Breast epithelium (tissue), 4 donors: ENCODE measurements at places on chromosomes 6 and 20.

- no peak for DNase-seq
Measured at GRCh38 chr20:18421608-18422007, 45.2 kb downstream of the DZANK1 start.

DNA sequence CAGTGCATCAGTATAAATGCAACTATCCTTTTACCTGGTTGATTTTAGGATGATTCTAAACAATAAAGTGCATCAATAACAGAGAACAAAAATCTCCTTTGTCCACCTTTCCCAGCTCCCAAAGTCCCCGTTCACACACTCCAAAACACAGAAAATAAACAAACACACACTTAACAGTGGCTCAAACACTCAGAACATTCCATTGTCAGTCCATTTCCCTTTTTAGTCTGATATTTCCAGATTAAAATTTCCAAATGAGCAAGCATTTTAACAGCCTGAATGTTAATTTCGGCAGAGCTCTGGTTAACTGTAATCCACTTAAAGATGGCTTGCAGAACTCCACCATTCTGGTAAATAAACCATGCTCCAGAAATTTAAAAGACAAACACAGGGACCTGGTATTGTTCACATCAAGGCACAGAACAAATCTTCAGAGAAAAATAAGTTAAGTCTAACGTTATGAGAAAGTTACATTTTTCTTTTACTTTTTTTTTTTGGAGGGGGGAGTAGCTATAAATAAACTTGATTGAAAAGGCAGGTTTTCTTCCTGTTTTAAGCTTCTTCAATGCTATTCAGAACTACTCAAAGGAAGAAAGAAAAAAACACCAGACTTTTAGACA, 100.8 kb downstream of the DST start:
- no peak for DNase-seq

GRCh38 chr6:56282391-56282790, 35.0 kb upstream of the COL21A1 start:
- DNase-seq, result no peak

DNA sequence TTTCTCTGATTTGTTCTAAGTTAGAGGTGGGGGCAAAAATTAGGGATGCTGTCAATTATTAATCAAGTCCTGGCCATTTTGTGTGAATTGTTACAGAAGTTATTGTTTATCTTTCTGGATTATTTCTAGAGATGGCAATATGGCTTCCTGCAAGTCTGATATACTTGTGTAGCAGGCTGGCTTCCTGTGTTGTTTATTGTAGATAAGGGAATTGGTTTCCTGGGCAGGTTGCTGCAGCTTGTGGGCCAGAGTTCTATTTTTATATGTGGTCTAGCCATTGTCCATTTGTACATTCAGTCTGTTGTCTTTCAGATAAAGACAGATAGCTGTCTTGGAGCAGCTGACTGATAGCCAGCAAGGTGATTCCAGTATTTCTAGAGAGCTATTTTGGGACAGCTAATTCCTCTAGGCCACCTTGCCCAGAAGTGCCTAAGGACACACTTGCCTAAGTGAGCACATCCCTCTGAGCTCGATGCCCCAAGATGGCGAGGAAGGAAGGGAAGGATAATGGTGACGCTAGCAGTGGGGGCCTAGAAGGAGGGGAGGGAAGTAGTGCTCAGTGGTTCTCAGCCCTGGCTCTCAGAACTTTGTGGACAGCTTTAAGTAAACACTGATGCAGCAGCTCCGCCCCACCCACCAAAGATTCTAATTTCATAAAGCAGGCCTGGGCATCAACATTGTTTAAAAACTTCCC, 25.5 kb downstream of the DDO start:
- no peak for DNase-seq

DNA sequence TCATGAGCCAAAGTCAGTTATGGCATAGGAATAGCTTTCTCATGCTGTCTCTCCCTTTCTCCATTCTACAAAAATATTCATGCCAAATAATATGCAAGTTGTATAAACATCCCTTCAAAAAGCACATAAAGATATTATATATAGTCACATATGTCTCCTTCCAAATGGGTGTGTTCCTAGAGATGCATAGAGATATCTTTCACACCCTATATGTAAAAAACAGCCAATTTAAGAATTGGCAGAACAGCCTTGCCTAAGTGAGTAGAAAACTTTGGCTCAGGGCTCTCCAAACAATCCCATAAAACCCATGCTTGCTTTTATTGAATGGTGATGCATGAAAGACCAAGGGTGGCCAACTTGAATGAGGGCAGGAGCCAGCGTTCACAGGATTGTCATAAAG, 274.7 kb upstream of the SUPT3H start:
- no peak for DNase-seq
